ENCODE measurements at places on chromosomes 5 and 9.

GRCh38 chr5:148425808-148426207, 42.0 kb downstream of the FBXO38 start:
- DNase-seq, result no peak

DNA sequence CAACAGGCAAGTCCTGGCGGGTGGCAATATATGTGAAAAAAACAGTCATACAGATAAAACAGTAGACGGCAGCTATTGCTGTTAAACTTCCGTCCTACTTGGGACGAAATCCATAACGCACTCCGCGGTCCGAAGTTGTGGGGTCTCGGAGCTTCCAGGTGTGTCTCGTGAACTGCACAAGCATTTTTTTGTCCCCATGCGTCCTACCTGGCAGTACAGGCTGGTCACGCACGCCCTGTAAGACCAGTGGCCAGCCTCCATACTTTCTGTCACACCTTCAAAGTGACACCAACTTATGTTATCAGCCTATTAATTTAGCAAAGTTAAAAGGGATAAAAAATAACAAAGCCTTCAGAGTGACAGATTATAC, 51.3 kb downstream of the TGFBI start:
- no peak for DNase-seq

GRCh38 chr9:3262826-3263529, 262.8 kb downstream of the RFX3 start:
- DNase-seq, result no peak

- no peak for DNase-seq
Measured at GRCh38 chr5:135564331-135564730, 14.5 kb downstream of the CXCL14 start.

DNA sequence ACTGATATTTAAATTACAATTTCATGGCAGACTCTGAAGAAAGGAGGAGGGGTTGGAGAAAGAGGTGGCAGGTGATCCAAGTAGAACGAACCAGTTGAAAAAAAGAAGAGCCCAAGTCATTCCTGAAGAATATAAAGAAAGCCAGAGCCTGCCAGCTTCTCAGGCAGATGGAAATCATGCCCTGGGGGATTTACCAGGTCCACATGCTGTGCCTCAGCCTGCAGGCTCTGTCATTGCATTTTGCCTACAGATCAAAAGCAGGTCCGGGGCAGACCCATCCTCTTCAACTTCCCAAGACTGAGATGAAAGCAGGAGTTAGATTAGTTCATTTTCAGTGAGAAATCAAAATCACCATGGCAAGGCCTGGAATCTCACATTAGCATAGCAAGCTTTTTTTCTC, 48.5 kb downstream of the GDNF start:
- no peak for DNase-seq

- DNase-seq, result no peak
Measured at GRCh38 chr5:94745786-94746730, 127.6 kb downstream of the SLF1 start.

- no peak for DNase-seq
Measured at GRCh38 chr9:84264307-84265029, 76.1 kb downstream of the SLC28A3 start.

DNA sequence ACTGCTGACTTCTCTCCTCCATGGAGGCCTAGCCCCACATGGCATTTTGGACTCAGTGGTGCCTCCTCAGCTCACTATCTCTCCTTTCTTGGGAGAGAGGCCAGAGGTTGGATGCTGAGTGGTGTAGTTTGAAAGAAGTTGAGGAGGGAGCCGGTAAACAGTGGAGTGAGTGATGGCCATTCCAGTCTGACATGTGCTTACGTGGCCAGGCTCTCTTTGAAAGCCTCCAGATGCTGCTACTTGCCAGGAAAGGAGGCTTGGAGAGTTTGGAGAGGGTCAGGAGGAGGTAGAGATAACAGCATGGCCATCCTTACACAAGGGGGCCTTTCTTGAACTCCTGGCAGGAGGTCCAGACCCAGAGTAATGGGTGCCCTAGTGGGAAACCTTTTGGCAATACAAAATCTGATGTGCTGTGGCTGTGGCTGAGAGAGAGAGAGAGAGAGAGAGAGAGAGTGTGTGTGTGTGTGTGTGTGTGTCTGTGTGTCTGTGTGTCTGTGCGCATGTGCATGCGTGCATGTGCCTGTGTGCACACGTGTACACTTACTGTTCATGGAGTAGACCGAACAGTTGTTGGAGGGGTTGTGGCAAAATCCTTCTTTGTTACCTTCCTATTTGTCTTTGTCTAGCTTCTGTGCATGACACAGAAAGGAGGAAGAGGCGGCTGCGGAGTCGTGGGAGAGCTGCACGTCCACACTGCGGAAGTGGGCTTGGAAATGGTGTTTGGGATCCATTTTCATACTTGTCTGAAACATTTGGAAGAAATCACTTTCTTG, 37.8 kb downstream of the RALGPS1 start:
- DNase-seq, result no peak
